ENCODE measurements at places on chromosomes 1 and 21. TPM values are rescaled to one million over a fixed set of nuclear protein-coding genes. Genes with fewer than 3 reads are reported as not detected.

GRCh38 chr1:162384601-162385279 is 3.2 kb downstream of the C1orf226 start:
- DNase-seq, result peak; percentile 36

- no peak for DNase-seq
These were observed 34.3 kb downstream of the SLC35D1 start for GRCh38 chr1:67019600-67020136.

DNA sequence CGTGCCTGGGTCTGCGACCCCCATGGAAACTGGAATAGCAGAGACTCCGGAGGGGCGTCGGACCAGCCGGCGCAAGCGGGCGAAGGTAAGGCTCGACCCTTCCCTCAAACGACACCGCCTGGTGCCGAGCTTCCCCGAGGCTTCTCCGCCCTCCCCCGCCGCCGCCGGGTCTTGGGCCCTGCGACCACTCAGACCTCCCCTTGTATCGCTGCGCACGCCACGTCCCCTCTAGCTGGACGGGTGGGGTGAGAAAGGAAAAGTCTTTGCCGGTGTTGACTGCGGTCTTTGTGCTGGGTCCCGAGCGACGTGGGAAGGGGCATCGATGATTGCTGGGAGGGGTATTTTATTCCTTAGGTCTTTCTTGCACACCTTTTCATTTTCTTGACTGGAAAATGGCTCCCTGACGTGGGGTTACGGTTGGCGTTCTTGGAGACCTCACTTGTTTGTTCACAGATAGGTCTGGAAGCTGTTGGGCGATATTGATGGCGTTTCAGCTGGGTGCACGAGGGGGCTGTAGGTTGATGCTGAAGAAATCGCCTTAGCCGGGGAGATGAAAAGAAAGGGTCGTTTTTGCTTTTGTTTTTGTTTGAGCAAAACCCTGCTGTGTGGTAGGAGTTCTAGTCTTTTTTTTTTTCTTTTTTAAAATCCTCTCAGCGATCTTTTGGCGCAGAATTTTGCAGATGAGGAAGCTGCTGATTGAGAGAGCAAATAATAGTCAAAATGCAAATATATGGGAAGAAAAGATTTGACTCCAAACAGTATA is 776 bp downstream of the KDM1A start:
- DNase-seq, result peak; percentile 78

- DNase-seq, result no peak
These were observed 3.7 kb downstream of the KAZN start for GRCh38 chr1:14602136-14602535.

The LCA5L gene
- total RNA-seq, result 2.4 TPM

The HEYL gene
- 0.68 TPM for total RNA-seq
